ENCODE measurements at places on chromosomes 12 and 14. TPM values are rescaled to one million over a fixed set of nuclear protein-coding genes. Genes with fewer than 3 reads are reported as not detected.

DNA sequence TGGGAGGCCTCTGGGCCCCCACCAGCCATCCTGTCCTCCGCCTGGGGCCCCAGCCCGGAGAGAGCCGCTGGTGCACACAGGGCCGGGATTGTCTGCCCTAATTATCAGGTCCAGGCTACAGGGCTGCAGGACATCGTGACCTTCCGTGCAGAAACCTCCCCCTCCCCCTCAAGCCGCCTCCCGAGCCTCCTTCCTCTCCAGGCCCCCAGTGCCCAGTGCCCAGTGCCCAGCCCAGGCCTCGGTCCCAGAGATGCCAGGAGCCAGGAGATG lies 729 bp upstream of the GAPDH start:
- no peak for DNase-seq

Gene PRICKLE1
- 12.3 TPM for total RNA-seq

- no peak for DNase-seq
These were observed 52.0 kb downstream of the RNF34 start for GRCh38 chr12:121451961-121452339.

DNA sequence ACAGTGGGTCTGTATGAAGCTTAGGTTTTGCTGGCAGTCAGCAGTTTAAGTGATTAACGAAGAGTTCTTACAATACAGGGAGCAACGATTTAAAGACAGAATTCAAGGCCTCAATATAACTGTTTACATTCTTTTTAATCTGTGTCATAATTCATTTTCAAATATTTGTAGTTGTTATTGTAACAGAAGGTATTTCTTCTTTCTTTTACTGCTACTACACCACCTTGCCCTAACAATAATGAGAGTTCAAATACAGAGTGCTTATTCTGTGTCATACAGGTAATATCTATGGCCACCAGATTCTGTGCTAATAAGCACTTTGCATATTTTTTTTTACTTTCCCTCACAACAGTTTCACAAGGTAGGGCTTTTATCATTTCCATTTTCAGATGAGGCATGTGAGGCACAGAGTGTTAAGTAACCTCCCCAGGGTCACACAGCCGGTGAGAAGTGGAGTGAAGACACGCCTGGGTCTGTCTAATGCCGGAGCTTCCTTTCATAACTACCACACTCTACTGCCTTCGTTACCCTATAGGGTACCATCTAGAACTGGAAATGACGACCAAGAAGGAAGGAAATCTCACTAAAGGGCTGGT lies 81.9 kb downstream of the PELI2 start:
- no peak for DNase-seq

GRCh38 chr14:89165189-89166181 lies 251.5 kb downstream of the FOXN3 start:
- DNase-seq: no peak
